ENCODE measurements at places on chromosomes 3 and 15.

DNA sequence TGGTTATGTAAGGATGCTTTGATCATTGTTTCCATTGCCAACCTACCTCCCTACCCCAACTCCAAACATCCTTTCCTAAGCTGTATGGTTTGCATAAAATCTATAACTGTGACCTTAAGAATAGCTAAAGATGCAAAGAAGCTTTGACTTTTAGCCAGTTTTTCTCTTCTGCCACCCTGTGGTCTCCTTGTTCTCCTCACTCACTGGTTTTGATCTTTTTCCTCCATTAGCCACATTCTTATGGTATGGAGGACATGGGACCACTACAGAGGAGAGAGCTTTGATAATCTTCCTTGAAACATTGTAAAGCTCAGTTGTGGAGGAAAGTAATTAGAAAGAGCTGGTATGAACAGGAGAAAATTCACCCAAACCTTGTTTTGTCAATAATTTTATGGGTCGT lies 115.9 kb downstream of the NEK11 start:
- DNase-seq, result peak; percentile 9

DNA sequence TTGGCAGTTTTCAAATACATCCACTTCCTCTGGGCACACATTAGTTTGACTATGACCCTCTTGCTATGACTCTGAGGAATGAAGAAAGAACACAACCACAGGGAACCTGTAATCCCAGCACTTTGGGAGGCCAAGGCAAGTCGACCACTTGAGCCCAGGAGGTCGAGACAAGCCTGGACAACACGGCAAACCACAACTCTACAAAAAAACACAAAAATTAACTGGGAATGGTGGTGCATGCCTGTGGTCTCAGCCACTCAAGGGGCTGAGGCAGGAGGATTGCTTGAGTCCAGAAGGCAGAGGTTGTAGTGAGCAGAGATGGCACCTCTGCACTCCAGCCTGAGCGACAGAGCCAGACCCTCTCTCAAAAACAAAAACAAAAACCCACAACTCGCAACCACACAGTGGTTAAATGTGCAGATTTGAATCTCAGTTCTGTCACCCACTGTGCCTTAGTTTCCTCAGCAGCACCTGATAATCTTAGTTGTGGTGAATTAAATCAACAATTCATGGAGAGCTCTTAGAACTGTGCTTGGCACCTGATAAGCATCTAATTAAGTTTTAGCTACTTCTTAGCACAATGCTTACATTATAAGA lies 65.7 kb downstream of the MYLK start:
- no peak for DNase-seq

GRCh38 chr3:162629372-162629771 lies 1132.8 kb downstream of the OTOL1 start:
- DNase-seq, result no peak

DNA sequence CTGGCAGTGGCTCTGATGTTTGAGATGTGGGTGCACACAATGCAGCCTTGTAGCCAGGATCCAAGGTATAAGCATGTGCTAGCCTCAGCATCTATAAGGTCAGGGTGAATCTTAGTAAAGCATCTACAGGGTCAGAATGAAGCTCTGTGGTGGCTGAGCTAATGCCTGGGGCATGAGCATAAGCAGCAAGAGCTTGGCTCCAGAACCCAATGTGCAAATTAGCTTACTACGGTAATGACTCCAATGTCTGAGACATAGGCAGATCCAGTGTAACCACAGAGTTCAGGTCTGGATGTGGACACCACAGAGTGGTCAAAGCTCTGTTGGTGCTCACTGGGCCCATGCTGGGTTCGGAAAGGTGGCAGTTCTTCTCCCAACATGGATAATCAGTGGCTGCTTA lies 304.5 kb upstream of the NECTIN3 start:
- DNase-seq, result no peak

DNA sequence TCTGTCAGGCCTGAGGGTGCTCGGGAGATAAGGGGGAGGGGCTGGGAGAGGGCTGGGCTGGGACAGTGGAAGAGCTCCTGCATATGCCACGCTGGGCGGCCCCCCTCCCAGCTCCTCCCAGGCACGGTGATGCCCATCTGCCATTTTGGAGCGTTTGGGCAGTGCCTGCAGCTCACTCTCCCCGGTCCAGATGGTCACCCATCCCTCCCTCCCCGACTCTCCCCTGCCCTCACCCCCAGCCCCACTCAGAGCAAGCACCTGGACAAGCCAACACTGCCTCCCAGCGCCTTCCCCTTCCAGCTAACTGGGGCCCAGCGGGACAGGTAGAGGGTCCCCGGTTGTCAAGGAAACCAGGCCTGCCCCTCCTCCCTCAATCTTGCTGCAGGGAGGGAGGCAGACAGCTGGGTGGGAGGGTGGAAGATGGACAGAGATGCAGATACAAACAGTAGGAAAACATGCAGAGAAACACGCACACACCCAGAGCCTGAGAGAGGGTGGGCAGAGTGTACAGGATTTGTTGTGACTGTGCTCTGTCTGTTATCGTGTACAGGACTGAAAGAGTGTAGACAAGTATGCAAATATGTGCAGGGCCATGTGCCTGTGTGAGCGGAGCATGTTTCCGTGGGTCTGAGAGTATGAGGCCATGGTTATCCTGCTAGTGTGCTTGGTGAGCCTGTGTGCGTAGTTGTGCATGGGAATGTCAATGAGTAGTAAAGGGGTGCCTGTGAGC lies 17.5 kb upstream of the CORO2B start:
- DNase-seq, result no peak

DNA sequence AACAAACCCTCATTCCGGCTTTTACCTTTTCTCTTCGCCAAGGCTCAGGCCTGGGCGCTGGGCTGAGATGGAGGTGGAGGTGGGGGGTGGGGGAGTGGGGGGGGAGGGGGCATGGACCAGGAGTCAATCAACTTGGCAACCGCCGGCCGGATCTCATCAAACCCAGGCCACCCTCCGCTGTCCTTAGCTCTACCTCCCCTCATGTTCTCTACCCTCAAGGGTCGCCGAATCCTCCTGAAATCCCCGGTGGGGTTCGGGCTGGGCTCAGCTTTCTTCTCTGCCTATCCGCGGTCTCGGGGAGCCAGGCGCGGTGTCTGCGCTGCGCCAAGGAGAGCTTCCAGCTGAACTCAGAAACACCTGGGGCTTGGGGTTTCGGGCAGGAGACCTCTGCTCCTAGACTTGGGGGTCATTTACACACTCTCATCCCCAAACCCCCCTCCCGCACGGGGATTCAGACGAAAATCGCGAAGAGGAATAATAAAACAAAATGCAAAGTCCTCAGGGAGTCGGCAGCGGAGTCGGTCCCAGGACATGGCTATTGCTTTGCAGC lies 2.5 kb downstream of the ONECUT1 start:
- no peak for DNase-seq

DNA sequence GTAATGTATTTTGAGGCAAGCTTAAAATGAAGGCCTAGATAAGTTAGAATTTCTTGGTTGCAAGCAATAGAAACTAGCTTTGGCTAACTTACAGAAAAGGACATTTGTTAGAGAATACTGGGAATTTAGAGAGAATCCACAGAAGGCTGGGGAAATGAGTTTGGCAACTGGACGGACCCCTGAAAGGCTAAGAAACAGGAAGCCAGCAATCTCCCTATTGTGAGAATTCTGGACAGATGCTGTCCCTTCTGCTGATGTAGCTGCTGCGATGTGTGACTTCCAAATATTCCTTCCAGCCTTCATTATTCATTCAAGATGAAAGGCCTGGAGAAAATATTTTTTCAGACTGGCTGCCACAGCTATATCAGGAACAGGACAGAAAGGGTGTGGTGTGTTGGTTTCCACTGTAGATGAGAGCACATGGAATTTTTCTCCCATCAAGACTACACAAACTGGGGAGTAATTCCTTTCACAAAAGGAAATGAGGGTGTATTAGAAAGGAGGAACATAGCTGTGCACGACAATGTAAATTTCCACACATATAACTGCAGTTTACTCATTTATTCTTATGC lies 213.5 kb downstream of the CPNE4 start:
- DNase-seq, result no peak

GRCh38 chr15:68510558-68510957 lies 68.2 kb upstream of the CORO2B start:
- DNase-seq, result no peak

DNA sequence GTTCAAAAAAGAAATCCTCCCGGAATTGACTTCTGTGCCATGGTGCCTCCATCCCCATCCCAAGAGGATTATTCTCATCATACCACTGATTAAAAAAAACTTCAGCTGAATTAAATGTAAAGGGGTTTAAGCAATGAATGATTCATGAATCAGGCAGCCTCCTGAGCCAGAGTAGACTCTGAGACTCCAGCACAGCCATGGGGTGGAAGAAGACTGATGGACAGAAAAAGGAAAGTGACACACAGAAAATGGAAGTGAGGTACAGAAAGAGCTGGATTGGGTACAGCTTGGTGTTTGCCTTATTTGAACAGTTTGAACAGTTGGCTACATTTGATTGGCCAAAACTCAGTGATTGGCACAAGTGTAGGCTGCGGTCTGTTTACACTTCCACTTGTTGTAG lies 224.8 kb upstream of the ATP10A start:
- DNase-seq, result peak; percentile 82

- DNase-seq, result no peak
Measured at GRCh38 chr3:161781381-161781780, 284.8 kb downstream of the OTOL1 start.

DNA sequence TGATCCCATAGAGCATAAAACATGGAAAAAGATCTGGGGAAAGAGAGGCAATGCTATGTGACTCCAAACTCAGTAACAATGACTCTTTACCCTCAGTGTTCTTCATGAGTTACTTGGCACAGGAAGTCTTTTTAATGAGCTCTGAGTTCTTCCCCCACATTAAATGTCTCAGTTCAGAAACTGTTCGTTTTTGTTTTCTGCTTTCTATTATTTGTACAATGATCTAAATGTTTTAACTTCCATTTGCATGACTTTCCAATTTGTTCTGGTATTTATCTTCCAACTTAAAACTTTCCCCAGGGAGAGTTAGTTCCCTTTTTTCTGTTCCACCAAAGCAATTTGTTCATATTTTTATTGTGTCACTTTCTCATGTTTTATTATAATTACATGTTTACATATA lies 177.0 kb upstream of the ZBTB20 start:
- DNase-seq, result no peak

- no peak for DNase-seq
Measured at GRCh38 chr3:126289096-126289495, 68.1 kb downstream of the KLF15 start.

GRCh38 chr3:5169807-5170206 lies 17.7 kb upstream of the EDEM1 start:
- no peak for DNase-seq

DNA sequence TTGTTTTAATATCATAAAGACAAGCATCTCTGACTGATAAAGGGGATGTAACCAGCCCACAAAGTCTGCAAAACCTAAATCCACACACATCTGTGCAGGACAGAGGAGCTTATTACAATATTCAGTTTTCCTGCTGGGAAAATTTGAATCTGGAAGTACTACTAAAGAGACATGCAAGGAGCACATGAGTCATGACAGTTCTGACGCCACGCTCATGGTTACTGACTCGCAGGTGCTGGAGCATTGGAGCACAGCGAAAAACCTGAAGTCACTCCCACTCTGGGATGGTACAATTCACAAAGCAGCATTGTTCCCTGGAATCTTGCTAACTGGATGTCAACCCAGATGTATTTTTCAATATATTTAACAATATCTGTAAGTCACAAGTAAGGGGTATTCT lies 7.6 kb upstream of the ISL2 start:
- no peak for DNase-seq

DNA sequence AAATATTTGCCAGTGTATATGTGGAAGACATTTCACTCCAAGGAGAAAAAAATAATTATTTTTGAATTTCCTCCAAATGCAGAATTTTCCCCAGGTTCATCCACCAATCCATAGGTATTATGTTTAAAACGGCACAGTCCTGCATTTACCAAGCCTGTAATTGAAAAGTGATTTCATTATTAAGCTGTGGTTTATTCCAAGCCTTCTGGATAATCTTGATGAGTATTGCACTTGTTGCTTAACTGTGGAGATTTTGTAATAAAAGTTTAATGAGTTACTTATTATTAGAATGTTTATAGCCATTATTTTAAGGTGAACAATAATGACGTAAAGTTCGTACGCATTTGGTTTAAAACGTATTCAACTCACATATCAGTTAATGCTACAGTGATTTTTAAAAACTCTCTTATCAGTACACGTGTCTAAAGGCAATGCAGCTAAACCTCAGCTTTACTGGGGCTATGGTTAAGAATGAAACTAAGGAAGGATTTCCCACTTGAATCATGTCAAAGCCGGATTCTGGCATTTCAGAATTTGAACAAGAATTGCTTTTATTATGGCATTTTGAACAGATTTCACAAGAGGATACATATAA lies 283.9 kb downstream of the MECOM start:
- DNase-seq, result no peak

DNA sequence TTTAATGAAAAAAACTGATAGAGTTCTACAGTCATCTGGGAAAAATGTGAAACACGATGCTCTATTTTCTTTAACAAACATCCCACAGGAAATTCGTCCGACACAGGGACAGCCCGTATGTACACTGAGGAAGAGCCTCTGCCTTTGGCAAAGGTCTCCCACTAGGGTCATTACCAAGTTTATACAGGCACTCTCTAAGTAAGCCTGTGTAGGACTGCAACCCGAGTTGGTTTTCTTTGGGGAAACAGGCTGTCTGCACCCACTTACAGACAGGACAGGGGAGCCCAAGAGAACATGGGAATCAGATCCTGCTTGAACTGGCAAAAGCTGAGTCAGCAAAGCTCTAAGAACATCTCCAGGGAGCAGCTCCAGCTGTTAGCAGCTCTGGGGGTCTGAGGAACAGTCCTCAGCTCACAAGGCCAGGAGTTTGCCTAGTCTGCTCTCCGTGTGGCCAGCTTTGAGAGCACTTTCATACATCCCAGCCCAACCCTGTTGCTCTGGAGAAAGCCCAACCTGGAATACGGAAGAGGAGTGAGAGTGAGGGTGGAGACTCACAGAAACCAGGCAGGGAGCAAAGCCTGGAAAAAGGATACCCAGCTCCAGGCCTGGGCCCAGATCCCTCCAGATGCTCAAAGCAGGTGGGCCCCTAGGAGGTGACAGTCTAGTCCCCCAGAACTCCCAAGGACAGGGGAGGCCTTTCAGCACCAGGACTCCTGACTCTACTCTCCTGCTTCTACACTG lies 1.9 kb downstream of the TBC1D2B start:
- peak; percentile 91 for DNase-seq
